ENCODE measurements at places on chromosomes 3 and 15.

DNA sequence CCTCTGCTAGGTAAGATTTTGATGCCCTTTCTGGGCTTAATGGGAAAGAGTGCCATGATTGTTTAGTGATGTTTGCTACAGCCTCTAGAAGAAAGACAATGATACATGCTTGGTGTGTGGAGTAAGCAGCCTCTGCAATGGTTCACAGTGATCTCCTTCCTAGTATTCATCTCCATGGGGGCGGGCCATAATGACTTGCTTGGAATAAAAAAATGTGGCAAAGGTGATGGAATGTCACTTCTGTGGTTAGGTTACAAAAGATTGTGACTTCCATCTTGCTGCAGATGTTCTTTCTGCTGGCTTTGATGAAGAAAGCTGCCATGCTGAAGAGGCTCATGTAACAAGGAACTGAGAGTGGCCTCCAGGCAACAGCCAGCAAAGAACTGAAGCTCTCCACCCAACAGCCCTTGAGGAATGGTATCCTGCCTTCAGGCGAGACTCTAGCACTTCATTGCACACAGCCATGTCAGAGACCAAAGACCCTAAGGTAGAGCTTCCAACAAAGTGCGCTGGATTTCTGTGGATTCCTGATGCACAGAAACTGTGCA lies 139.1 kb upstream of the LRIG1 start:
- no peak for DNase-seq

DNA sequence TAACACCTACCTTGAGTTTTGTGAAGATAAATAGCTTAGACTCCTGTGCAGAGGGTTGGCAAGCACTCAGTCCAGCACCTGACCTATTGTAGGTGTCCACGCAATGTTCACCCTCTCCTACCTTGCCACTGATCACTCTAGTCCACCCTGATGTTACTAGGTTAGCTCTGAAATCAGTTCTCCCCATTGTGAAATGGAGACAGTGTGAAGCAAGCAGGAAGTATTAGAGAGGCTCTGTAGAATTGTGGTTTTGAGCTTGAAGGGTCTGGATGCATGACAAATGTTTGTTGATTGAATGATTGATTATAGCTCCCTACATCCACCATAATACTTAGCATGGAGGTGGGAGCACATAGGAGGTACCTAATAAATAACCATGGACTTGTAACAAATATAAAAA lies 199.7 kb downstream of the RPLP1 start:
- no peak for DNase-seq

DNA sequence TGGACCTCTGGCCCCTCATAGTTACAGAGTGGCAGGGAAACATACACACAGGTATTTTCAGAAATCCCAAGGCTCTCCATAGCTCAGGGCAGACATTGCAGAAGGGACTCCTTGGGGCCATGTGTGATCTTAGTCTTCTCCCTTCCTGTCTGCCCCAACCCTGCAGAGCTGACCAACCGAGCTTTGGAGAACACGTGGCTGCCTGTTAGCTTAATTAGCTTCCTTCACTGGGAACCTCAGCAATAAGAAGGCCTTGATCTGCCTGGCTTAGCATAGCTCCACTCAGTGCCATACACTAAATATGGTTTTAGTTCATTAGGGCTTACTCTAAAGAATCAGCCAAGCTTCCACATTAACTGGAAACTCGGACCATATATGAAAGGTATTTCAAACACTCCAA lies 12.3 kb downstream of the LYZL4 start:
- no peak for DNase-seq

DNA sequence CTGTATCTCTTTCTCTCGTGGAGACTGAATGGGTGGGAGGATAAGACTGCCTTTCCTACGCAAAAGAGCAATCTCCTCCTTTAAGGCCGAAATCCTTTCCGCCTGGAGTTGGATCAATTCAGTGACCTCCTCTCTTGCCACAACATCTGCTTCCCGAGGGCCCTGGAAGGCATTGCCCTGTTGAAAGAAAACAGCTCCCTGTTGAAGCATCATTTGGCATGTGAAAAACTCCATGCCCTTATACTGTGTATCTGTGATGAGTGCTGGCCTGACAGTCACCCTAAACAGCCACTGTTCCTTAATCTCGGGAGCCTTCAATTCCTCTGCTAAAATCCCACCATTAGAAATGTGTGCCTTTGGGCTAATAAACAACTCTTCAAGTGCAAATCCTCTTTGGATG lies 80.2 kb downstream of the BOC start:
- no peak for DNase-seq

DNA sequence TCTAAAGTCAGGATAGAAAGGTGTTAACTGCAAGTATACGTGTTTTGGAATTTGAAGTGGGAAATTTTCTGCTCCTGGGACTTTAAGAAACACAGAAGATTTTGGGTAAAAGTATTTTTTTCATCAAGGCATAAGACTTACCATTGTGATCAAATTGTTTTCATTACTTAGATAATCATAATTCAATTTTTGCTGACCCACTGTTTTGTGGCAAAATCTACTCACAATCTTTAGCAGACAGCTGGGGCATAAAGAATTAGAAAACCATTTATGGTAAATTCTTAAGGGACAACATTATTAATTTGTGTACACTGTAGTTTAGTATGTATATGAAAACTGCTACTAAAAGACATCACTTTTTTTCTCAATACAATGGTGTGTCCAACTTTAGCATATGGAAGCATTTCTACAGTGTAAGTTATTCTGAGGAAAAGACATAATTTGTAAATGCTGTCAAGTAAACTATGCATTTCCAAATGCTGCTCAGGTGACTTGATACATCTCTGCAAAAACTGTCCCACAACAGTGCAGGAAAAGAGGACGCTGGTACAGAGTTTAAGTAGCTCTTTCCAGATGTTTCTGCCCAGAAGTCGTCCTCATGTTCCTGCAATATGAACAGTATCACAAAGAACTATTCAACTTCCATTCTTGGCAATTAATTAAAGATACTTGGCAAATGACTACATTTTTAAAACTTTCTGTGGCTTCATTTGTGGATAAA lies 52.3 kb downstream of the THSD4 start:
- no peak for DNase-seq

DNA sequence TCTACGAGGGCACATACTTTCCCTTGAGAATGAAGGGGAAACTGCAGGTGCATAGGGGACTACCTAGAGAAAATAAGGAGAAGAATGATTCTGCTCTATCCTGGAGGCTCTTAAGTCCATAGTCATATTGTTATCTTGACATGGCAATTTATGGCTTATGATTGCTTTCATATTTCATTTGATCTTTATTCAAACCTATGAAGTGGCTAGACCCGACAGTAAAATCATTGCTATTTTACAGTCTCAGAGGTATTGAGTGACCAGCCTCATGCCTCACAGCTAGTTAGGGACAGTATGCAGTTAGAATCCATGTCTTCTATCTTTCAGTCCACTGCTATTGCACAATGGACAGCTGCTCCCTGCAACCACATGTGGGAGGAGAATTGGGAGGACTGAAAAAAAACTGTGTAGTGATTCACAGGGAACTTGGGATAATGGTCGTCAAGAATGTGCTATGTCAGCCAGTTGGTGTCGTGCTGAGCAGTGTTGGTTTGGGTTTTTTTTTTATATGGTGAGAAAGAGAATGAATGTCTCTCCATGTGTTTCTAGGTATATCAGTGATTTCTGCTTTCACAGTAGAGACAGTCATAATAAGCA lies 63.2 kb upstream of the SPPL2A start:
- no peak for DNase-seq
